Hematopoietic multipotent progenitor cell treated with erythropoietin and hydrocortisone succinate and interleukin-3 and kit ligand, for 17 days (in vitro differentiated cells): ENCODE measurements at places on chromosomes 2 and 18.

GRCh38 chr2:198385326-198385725, 580.9 kb downstream of the PLCL1 start:
- no peak for DNase-seq

- DNase-seq = no peak
These were observed 2.1 kb downstream of the PFN4 start for GRCh38 chr2:24121066-24121465.

DNA sequence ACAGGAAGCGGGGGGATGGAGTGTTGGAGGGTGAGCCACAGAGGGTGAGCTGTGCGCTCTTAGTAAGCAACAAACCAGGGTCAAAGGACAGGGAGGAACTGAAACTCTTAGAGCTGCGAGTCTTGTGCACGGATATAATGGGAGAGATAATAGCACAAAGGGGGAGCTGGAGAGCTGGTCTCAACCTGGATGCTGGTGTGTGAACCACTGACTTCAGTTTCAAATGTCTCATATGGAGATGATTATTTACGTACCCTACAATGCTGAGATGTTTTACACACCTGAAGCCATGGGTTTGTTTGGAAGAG, 35.9 kb downstream of the PTGR3 start:
- DNase-seq = no peak

DNA sequence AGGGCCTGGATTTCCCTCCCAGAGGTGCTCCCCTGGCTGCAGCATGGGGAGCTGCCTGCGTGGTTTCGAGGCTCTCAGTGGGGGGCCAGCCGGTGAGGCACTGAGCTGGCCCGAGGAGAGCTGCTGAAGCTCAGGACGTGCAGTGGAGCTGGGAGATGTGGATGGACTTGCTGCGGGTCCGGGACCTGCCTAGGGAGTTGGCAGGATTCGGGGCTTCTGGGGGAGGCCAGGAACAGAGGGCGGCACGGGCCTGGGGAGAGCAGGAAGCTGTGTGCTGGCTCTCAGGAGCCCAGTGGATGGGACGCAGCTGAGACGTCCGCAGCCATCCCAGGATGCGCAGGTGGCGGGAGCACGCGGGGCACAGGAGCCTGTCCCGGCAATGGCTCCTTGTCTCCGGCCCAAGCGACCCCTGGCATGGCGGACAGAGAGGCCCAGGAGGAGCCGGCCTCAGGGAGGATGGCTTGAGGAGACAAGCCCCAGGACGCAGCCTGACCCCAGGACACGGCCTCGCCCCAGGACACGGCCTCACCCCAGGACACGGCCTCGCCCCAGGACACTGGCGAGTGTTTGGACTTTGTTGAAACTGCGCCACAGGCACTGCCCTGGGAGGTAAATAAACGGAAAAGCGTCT, 116.1 kb downstream of the NFATC1 start:
- no peak for DNase-seq
